Stromal cell of bone marrow (primary cell): ENCODE measurements at places on chromosomes 2 and 18.
A peak's percentile ranks its signal among the peaks of the same experiment; 100 is the strongest.

- DNase-seq = no peak
Measured at GRCh38 chr2:90077948-90078347, 1386.5 kb downstream of the RPIA start.

DNA sequence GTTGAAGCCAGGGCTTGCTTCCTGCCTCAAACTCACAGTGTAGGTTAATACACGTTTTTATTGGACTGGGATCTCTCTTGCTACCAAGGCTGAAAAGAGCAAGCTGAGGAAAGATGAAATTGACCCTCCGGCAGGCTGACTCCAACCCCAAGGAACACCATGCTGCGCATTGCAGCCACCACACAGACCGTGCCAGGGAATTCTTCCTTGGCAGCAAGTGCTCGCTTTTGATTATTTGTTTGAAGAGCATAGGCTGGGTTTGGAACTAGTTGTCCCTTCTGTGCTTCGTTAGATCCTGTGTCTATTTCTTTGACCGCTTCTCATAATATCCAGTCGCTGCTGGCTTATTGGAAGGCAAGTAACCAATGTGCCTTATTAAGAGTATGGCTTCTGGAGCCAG lies 34.4 kb upstream of the DARS1 start:
- DNase-seq = no peak

DNA sequence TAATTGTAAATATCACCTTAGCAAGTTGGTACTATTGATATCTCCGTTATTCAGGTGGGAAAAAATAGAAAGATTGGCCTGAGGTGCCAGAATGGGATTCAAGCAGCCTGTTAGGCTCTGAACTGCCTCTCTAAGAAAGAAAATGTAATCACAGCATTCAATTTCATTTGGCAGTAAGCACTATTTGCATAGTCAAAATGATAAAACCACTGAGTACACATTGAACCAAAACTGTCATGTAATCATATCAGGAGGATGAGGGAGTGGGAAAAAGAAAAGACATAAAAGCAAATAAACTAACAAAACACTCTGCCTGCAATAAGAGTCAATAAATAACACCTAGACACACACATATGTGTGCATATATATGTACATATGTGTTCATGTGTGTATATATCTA lies 103.9 kb upstream of the TACR1 start:
- DNase-seq = no peak

DNA sequence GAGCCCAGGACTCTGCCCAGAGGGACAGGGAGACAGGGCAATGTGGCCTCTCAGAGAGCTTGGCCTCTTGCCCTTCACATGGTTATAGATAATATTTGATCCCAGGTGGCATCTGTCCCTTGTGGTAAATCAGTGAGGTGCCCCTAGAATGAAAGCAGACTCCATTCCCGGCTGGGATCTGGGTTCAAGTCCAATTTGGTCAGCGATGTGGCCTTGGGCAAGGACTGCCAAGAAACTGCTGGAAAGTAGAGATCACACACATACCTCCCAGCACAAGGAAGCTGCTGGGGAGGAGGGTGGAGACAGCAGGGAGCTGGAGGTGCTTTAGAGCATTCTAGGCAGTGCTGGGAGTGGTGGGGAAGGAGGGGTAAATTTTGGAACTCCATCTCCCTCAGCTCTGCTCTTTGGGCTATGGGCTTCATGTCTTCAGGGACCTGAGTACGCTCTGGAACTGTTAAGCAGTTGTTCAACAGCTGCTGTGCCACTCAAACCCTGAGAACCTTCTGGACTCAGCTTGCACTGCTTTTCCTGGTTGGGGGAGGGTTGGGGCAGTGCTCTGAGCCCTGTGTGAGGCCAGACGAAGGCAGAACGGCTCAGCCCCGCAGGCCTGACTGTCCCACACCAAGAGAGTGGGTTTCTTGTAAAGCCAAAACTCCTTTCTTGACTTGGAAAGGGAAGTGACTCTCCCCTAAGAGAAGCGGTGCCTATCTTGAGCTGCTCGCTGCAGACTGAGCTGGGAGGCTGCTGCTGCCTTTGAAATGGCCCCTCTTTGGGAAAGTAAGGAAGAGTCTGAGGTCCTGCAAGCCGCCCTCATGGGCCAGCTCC lies 23.0 kb downstream of the INPP5D start:
- DNase-seq = no peak

DNA sequence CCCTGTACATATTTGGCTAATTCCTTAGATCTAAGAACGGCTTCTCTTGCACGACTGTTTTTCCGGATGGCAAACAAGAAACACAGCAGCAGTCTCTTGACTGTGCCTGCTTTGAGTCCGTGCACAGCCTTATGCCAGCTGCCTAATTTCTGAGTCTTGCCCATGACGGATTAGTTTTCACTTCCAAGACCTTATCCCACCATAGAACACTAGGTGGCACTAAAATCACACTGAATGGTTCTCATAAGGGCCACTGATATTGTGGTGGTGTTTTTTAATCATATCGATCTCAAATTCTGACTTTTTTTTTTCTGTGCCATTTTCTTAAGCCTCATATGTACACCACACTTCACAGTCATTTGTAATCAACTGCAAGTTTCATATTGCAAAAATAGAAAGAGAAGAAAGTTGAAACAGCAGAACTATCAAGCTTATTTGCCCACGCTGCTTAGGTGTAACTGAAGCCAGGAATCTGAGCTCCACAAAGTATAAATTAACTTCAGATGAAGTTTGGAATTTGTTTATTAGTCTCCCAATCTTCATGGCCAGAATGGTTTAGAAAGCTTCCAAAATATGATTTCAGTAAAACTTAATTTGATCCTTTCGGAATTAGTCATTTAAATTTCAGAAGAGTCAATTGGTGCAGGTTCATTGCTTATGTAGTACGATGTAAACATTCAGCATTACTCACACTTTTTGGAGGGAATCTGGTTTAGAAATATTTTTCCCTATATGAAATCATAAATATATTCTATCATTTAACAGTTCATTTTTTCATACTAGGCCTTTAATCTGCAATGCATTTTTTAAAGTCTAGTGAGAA lies 45.5 kb upstream of the SCN7A start:
- peak; percentile 61 for DNase-seq

DNA sequence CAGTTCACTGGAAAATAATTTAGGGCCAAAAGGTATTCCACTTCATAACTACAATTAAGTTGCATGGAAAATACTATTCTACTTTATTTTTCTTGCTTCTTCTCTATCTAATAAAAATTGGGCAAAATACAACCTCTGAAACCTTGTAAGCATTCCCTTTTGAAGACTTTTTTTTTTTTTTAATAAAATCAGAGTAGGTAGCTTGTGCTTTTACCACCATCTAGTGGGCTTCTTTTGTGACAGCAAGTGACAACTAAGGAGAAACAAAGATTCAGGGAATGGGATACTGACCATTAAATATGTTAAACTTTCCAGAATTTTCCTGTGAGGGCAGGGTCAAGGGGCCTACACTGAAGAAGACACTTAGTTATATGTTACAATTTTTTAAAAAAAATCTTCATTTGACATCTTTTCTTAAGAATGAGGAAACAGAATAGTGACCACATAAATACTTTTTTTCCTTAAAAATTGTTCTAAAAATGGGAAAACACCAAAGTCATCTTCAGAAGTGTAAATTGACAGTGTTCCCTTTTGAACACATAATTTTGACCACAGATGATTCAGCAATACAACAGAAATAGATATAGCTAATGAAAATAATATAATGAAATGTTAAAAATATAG lies 1183.2 kb upstream of the ACVR2A start:
- DNase-seq = peak; percentile 24

DNA sequence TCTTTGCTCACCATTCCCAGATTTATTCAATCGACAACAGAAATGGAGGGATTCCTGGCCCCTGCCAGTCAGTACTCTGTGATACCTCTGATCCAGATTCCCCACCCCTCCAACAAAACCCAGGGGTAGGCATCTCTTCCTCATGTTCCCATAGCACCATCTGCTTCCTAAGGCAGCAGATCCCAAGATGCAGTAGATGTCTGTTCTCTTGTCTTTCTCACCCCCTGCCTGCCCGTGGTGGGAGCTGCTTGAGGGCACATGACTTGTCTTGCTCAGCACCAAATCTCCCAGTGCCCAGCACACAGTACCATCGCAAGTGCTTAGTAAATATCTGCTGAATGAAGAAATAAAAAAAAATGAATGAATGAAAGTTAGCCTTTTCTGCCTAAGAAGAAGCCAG lies 98.2 kb downstream of the ZBTB7C start:
- DNase-seq = no peak

GRCh38 chr2:88860421-88861075 lies 169.1 kb downstream of the RPIA start:
- no peak for DNase-seq

DNA sequence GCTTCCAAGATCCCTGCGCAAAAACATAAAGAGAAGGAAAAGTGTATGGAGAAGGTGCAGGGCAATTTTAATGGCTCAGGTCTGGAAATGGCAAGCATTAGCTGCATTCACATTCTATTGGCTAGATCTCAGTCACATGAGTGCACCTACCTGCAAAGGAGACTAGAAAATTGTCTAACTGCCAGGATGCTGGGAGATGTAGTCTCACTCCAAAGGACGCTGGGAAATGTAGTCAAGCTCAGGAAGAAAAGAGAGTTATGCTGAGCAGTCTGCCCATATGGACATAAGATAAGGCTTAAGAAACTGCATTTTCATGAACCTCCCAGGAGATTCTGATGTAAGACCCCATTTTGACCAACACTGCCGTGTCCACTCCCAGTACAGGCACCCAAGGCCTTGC lies 9.5 kb upstream of the KLHL29 start:
- no peak for DNase-seq

GRCh38 chr2:230735884-230736283 lies 23.2 kb downstream of the CAB39 start:
- DNase-seq = no peak

DNA sequence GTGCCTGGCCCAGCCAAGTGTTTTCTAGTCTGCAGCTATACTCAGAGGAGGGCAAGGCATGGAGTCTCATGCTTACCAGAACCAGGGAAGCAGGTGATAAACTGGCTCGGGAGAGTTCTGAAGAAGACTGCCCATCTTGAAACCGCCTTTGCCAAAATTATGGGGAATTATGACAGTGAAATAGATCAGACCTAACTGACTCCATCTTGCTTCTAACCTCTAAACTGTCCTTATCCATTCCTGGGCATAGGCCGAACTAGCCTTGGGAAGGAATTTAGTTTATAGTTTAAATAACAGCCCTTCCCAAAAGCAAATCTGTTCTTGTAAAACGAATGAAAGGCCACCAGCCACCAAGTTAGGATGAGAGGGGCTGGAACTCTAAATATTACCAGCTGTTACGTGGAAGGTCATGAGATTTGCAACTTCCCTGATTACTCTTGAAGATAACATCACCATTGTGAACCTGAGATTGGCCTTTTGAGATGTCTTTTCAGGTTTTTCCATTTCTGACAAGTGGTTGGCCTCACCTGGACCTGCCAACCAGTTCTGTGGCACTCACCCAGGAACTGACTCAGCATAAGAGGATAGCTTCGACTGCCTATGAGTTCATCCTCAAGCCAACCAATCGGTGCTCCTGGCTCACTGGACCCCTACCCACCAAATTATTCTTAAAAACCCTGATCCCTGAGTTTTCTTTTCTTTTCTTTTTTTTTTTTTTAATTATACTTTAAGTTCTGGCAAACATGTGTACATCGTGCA lies 23.4 kb downstream of the CHCHD5 start:
- DNase-seq = no peak

DNA sequence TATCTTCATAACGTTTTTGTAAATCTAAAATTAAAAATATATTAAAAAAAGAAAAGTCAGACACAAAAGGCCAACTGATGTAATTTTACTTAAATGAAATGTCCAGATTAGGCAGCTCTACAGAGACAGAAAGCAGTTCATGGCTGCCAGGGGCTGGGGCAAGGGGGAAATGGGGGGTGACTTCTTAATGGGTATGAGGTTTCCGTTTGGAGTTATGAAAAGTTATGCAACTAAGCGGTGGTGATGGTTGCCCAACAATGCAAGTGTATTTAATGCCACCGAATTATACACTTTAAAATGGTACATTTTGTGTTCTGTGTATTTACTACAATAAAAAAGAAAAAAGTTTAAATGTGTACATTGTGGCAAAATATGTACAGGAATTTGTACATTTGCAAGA lies 70.2 kb upstream of the TEX51 start:
- DNase-seq = no peak

DNA sequence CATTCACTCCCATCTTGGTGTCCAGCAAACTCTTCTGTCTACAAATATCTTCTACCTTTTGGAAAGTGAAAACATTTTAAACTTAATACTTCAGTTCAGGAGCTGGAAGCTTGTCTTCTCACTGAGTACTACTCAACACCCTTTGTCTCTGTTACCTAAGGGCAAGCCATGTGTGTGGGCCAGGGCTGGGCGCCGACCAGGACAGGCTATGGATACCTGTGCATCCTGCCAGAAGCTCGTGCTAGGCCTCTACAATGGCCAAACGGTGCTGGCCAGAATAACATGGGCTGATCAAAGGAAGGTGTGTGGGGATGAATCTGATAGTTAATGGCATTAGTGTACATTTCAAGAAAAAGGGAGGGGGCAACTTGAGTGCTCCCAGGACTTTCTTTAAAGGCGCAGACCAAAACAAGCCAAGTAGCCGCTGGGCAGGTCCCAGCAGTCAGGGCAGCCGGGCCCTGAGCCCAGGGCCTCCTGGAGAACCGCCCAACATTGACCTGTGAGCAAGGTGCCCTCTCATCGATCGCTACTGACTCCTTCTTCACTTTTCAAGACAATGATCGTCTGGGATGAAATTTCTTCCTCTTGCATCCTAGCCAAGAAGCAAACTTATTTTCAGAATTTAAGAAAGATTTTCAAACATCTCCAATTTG lies 29.0 kb upstream of the ID2 start:
- DNase-seq = no peak

- peak; percentile 84 for DNase-seq
Measured at GRCh38 chr2:62216616-62217015, 20.7 kb downstream of the B3GNT2 start.

- DNase-seq = no peak
Measured at GRCh38 chr2:235059161-235059560, 107.3 kb downstream of the SH3BP4 start.

DNA sequence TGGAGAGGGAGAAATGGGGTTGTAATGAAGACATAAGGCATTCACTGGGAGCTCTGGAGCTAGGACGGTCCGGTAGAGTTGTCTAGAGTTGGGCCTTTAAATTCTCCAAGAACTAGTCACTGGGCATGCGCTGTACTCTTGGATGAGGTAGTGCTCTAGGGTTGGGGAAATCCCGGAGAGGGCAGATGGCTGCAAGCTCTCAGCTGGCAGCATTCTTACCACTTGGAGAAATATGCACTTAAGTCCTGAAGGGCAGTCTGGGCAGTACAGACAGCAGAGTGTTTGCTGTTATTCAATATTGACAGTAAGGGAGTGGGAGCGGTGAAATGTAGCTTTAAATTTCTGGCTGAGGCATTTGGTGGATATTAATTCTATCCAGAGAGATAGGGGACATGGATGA lies 214.6 kb downstream of the RDH14 start:
- no peak for DNase-seq

DNA sequence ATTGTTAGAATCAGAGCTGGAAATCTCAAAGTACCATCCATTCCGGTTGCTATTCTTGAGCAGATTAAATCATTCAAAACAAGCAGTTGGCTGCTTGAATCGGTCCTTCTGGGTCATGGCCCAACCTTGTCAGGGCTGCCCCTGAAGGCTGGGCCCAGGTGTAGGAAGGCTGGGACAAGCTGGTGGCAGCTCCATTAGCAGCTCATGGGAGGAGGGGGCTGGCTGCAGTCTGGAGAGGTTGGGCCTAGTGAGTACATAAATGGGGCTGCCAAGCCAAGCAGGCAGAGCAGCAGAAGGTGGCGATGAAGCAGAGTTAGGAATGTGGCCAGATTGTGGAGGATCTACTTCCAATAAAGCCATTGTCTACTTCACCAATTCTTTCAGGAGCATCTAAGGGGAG lies 81.4 kb downstream of the ADCYAP1 start:
- DNase-seq = no peak
